Hematopoietic multipotent progenitor cell treated with erythropoietin and hydrocortisone succinate and interleukin-3 and kit ligand, for 4 days (in vitro differentiated cells): ENCODE measurements at places on chromosomes 5 and 9.

- DNase-seq = no peak
These were observed 87.0 kb upstream of the SPRY4 start for GRCh38 chr5:142411656-142412425.

- no peak for DNase-seq
These were observed 74.9 kb upstream of the CER1 start for GRCh38 chr9:14797435-14797834.

- no peak for DNase-seq
These were observed 47.8 kb upstream of the TRIM32 start for GRCh38 chr9:116639251-116639741.

DNA sequence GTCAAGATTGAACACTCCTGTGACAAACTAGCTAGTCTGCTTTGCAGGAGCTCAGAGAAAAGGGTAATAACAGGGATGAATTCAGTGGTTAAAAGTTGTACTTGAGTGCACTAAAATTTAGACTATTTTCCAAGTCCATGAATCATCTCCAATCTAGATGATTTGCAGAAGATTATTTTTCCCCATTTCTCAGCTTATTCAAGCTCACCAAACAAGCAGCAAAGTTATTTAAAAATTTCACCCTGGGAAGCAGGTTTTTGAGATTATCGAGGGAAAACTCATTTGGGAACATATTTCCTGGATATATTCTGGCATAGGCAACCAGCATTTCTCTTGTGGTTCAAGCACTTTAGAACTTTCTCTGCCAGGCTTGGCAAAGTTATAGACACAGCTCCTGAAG is 311.4 kb downstream of the TLE1 start:
- no peak for DNase-seq

GRCh38 chr9:2479056-2479565 is 142.5 kb upstream of the VLDLR start:
- DNase-seq = no peak
